ENCODE measurements at places on chromosomes 11 and 22.

GRCh38 chr11:62394825-62395538 is 23.9 kb upstream of the SCGB1A1 start:
- peak; percentile 79 for DNase-seq

- no peak for DNase-seq
Observed at GRCh38 chr11:132969892-132970291, 562.4 kb downstream of the OPCML start.

DNA sequence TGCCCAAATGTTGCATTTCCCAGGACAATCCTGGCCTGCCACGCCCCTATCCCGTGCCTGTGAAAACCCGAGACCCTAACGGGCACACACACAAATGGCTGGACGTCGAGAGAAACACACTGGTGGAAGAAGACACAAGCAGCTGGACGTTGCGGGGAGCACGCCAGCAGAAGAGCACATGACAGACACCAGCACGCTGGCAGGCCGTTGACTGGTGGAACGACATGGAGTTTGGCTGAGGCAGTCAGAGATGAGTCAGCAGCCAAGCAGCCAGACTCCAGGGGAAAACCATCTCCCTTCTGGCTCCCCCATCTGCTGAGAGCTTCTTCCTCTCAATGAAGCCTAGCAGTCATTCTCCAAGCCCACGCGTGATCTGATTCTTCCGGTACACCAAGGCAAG is 606.7 kb upstream of the LRRC4C start:
- no peak for DNase-seq

DNA sequence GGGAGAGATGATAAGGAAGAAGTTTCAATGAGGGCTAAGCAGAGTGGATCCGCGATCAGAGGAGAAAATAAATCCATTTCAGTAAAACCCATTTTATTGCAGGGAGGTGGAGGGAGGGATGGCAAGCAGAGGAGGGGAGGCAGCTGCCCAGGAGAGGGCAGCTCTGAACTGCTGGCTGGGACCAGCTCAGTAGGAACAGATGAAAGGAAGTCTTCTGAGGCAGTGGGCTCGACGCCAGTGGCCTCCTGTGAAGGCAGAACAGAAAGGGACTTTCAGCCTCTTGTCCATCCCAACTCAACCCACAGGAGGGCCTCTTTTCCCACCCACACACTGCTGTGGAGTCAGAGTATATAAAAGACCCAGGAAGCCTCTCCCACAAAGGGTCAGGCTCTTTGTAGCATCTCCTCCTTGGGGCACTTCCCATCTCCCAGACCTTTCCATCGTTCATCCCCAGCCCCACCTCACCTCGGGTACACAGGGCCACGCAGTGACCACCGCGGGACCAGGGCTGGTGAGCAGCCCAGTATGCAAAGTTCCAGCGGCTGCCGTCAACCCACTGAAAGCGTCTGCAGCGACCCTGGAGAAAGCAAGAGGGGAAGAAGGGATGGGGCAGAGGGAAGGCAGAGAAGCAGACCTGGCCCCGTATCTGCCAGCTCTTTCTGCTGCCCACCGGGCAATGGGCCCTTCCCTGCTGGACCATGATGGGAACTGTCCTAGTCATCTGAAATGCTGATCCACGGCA is 3.0 kb downstream of the PRG2 start:
- DNase-seq: peak; percentile 31

- DNase-seq: no peak
Observed at GRCh38 chr11:93536101-93536861, 6.9 kb downstream of the SMCO4 start.

GRCh38 chr11:36191941-36192340 is 97.3 kb downstream of the COMMD9 start:
- no peak for DNase-seq

DNA sequence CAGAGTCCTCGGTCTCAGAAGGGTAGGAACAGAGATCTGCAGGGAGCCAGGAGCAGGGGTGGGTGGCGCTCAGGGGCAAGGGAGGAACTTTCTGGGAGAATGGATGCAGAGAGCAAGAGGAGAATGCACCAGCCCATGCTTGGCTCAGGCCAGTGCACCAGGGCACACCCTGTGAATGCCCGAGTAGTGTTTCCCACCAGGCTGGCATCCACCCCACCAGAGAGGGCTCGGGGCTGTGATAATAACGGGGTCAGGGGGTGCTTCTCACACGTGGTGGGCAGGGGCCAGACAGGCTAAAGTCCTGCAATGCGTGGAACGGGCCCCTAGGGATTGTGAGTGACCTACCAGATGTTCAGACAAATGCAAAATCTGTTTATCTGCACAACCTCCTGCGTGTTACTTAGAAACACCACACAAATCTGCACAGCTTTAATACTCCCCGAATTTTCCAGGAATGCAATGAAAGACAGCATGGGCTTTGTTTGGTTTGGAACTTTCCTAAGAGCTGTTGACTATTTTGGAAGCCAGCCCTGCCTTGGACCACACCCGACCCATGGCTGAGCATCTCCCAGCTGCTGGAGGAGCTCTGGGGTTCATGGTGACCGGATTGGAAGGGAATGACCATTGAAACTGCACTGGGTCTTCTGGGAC is 368.3 kb downstream of the SHANK2 start:
- no peak for DNase-seq

DNA sequence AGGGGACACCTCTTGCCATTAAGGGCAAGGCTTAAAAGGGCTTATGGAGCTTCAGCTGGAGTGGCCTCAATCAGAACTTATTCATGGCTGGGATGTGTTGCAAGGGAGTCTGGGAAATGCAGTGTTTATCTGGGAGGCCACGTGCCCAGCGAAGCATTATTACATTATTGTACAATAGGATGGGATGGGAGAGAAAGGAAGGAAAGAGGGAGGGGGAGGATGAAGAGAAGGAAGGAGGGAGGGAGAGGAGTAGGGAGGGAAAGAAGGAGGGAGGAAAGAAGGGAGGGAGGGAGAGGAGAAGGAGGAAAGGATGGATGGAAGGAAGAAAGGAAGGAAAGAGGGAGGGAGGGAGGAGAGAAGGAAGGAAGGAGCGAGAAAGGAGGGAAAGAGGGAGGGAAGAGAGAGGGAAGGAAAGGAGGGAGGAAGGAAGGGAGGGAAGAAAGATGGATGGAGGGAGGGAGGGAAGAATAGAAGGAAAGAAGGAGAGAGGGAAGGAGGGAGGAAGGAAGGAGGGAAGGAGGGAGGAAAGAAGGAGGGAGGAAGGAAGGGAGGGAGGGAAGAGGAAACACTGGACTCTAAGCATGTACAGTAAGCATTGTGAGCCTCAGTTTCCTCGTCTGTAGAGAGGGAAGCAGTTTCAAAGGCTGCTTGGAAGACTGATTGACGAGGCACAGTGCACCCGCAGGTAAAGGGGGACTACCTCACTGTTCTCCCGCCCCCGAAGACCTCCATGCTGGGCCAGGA is 62.2 kb downstream of the MYEOV start:
- DNase-seq: no peak

- DNase-seq: no peak
Observed at GRCh38 chr11:73983741-73984538, 1.3 kb upstream of the UCP2 start.

- DNase-seq: no peak
Observed at GRCh38 chr11:130473795-130474377, 25.4 kb downstream of the ADAMTS15 start.
